ENCODE measurements at places on chromosomes 16 and 17.

GRCh38 chr16:66661210-66661560 lies 35.4 kb downstream of the CMTM4 start:
- ATAC-seq, result no peak

DNA sequence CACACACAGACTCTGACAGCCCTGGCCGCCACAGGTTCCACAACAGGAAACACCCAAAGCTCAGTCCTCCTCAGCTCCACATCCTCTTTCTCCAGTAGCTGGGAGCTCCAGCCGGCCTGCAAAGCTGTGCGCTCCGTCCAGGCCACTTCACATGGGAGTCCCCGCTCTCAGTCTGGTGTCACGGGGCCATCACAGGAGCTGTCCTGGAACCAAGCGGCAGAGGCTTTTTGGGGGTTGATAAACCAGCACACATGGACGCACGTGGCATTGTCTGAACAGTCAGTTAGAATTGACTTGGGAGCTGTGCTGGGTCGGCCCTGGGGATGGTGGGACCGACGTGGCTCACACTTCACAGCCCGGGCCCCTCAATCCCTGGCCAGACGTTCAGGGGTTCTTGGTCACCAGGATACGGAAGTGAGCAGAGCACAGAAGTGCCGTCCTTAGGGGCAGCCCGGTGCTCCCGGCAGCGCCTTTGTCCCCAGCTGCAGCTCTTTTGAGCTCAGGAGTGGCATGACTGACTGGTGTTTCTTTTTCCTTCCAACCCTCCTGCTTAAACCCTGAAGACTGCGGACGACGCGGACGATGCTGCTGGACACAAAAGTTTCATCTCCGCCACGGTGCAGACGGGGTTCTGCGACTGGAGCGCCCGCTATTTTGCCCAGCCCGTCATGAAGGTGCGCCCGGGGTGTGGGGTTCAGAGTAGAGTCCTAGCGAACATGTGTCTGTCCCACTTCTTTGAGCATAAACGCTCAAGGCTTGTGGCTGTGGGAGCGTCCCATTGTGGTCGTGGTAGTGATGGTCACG lies 66.6 kb upstream of the CHMP6 start:
- no peak for ATAC-seq

DNA sequence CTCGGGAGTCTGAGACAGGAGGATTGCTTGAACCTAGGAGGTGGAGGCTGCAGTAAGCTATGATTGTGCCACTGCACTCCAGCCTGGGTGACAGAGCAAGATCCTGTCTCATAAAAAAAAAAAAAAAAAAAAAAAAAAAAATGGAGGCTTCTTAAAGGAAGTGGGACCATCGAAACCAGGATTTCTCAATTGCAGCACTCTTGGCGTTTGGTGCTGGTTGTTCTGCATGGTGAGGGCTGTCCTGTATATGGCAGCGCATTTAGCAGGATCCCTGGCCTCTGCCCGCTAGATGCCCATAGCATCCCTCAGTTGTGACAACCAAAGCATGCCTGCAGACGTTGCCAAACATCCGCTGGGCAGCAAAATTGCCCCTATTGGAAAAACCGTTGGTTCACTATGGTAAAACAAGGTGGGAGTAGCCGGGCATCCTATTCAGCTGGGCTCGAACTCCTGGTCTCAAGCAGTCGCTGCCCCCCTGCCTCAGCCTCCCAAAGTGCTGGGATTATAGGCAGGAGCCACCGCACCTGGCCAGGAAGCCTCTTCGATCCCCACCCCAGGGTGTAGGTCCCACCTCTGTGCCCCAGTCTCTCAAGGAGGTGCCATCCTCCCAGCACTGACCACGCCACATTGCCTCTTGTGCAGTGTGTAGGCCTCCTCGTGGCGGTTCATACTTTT lies 6.5 kb upstream of the NPIPB7 start:
- ATAC-seq, result no peak

DNA sequence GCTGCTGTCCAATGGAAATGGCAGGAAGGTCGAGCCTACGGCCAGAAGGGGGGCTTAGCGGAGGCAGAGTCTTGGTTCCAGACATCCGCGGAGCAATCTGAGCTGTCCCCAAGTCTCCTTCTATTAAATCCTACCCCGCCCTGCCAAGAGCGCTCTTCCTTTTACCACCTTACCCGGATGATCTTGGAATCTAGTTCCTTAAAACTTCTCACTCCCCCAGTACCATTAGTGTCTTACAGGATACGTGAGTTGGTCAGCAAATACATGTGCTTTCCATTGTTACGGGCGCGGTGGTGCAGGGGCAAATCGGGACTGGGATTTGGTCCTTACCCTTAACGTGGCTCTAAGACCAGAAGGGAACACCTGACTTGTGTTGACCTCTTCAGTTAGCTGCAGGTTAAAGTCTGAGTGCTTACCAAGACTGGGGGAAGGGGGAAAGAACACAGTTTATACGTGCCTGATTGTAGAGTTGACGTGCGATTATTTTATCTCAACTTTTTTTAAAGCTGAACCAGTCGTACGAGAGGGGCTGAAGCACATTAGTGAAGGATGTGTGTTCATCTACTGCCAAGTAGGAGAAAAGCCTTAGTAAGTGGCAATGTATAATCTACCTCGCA lies 495 bp downstream of the TXNDC17 start:
- no peak for ATAC-seq

GRCh38 chr17:80360396-80360795 lies 54.6 kb upstream of the ENDOV start:
- no peak for ATAC-seq

DNA sequence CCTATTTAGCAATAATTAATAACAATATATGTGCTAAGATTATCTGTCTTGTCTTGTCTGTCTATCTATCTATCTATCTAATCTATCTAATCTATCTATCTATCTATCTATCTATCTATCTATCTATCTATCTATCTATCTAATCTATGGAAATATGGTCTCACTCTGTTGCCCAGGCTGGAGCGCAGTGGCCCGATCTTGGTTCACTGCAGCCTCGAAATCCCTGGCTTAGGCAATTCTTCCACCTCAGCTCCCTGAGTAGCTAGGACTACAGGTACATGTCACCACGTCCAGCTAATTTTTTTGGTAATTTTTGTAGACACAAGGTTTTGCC lies 44.7 kb downstream of the MIS12 start:
- no peak for ATAC-seq

GRCh38 chr17:77549726-77550366 lies 408.7 kb upstream of the TNRC6C start:
- no peak for ATAC-seq

- ATAC-seq, result peak; percentile 53
Measured at GRCh38 chr17:55161935-55162555, 102.7 kb upstream of the HLF start.

DNA sequence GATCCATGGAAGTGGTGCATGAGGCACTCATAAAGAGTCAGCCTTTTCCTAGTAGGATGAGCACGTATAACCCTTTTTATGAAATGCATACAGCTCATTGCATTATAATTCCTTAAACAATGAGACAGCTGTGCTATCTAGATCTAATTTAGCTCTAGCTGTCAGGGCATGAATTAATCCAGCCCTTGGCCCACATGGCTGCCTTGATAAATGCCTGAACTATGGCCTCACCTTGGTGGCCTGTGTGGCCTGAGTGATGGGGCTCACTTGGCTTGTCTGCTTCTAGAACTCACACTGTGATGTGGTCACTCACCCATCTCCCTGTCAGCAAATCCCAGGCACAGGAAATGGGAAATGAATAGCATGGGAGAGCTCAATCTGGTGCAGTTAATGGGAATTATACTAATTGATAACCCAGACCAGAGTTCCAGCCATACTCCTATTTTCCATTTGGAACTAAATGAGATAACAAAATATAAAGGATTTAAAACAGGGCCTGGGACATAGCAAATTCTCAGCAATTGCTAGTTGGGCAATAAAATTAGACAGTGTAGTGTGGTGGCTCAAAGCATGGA lies 153.6 kb downstream of the HS3ST2 start:
- no peak for ATAC-seq

DNA sequence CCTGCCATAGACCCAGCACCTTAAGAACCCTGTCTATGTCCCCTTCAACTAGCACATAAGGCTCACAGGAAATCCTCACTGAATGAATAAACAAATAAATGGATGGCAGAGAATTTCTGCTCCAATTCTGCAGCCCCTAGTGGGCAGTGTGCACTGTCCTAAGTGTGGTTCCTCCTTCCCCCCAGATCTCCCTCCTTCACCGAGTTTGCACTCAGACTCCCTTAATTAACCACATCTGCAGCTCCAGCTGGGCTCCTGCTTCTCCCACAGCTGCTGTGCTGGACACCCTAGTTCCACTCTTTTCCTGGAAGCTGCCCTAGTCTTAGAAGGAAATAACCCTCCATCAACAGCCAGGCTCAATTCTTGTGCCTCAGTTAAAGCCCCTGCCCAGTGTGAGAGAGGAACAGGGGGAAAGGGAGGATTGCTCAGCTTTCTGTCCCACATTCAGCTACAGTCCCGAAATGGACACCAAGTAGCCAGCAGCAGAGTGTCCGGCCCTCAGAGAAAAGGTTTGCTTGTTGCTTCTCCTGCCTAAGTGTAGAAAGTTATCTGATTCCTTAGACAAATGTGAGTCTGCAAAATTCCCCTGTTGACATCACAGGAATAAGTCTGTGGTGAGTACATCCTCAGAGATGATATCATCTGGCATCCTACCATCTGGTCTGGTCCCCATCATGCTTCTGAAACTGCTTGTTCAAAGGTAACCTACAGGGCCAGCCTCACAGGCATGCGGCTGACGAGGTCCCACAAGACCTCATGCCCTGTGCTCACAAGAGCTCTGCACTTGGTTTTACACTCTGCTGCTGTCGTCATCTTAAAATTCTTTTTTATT lies 12.3 kb downstream of the LRRC3C start:
- peak; percentile 99 for ATAC-seq

DNA sequence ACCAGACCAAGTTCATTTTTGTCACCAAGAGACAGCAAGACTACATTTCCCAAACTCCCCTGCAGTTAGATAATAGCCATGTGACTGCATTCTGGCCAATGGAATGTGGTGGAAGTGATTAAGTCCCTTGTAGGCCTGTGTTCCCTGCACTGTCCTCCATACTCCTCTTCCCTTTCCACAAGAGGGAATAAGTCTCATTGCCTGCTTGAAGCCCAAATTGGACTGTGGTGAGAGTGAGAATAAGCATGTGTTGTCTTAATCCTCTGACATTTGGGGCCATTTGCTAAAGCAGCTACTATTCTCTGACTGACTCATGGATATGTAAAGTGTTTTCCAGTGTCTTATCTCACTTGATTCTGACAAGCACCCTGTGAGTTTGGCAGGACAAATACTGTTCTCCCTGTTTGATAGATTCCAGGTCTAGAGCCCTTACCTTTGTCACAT lies 20.7 kb downstream of the PIK3R6 start:
- no peak for ATAC-seq

GRCh38 chr17:48663134-48663924 lies 37.2 kb upstream of the HOXB9 start:
- ATAC-seq, result no peak

DNA sequence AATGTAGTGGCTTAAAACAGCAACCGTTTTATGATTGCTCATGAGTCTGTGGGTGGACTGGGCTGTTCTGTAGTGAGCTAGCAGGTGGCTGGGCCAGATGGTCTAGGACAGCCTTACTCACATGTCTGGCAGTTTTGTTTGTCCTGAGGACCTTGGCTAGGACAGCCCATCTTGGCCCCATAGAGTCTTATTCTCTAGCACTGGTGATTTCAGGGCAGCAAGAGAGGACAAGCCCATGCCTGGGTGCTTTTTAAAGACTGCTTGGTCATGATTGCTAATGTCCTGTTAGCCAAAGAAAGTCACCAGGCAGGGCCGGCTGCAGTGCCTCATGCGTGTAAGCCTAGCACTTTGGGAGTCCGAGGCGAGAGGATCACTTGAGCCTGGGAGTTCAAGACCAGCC lies 139.8 kb downstream of the KATNIP start:
- ATAC-seq, result no peak

DNA sequence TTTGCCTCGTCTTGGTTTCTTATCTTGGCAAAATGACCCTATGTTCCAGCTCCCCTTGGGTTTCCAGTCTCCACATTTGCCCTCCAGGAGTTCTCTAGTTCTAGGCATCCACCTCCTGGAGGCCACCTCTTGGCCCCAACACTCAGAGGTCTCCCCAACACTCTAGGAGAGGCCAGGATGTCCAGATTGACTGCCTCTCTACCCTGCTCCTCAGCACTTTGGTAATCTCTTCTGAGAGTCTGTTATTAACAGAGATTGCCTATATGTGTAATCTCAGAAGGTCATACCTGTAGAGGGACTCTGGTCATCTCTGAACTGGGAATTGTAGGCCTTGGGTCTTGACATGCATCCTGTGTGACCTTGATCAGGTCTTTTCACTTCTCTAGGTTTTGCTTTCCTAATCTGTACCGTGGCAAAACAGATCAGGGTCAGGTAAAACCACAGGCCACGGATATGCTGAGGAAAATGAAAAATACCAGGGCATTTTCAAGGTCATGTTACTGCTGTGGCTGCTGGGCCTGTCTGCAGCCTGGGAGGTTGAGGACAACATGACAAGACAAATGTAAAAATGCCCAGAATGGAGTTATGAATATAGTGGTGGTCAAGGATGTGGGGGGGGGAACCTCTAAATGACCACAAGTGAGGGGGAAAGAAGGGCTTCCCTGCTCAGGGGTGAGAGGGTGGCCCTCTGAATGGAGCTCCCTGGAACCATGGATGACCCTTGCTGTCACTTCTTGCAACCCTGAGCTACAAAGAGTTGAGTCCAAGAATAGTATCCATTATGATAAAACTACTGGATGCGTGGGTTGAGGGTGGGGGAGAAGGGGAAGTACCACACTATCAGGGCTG lies 5.0 kb upstream of the CCL4L2 start:
- no peak for ATAC-seq

GRCh38 chr16:81558444-81559175 lies 114.0 kb downstream of the CMIP start:
- no peak for ATAC-seq

DNA sequence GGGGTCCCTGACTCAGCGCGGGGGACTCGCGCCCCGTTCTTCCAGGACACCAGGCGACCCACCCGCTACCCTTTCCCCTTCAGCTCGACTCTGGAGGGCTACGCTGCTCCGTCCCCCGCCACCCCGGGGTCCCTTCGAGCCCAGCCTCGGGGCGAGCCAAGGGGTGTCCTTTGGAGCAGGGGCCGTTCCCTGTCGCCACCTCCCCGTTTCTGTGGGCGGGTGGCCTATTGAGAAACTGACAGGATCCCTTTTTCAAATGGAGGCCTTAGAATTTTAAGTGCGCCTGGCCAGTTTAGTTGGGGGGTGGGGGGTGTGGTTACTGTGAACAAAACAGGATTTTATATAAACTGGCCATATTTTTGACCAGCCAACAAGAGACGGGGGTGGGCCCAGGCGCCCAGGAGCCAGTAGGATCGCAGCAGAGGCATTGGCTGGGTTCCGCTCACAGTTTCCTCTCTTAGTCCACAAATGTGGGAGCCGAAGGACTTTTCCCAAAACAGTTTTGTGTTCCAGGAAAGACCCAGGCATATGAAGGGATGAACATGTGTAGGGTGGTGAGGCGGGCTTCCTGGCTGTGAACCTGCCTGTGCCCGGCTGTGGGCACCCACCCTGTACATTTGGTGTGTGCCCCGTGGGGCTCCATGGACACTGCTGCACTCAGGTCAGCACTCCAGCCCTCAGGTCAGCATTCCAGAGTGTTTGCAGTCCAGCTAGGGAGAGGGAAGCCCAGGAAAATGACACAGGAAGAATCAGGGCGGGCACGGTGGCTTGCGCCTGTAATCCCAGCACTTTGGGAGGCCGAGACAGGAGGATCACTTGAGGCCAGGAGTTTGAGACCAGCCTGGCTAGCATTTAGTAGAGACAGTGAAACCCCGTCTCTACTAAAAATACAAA lies 722 bp upstream of the TIMP2 start:
- ATAC-seq, result no peak

GRCh38 chr16:55438281-55438680 lies 40.7 kb upstream of the MMP2 start:
- no peak for ATAC-seq

GRCh38 chr16:72362973-72363372 lies 191.0 kb upstream of the PMFBP1 start:
- no peak for ATAC-seq

Data from activated CD4-positive, CD25-positive, alpha-beta regulatory T cell treated with anti-CD3 and anti-CD28 coated beads, Interleukin-2, amount 50 U/mL, for 24 hours (primary cell).